ENCODE measurements at places on chromosomes 1 and 21.

DNA sequence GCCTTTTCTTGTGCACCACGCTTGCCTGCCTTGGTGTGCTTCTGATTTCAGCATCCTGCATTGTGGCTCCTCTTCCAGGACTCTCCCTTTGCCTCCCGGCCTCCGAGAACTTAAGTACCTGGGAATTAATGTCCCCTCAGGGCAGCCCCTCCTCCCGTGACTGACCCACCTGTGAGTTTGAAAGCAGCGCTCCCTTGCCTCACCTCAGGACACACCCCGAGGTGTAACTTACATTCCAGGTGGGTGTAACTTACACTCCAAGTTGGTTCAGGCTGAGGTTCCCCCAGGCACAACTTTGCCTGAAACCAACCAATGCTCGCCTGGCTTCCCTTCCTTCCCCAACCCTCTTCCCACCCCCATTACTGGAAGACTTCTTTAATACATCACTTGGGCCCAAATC lies 161.4 kb downstream of the KAZN start:
- no peak for DNase-seq

DNA sequence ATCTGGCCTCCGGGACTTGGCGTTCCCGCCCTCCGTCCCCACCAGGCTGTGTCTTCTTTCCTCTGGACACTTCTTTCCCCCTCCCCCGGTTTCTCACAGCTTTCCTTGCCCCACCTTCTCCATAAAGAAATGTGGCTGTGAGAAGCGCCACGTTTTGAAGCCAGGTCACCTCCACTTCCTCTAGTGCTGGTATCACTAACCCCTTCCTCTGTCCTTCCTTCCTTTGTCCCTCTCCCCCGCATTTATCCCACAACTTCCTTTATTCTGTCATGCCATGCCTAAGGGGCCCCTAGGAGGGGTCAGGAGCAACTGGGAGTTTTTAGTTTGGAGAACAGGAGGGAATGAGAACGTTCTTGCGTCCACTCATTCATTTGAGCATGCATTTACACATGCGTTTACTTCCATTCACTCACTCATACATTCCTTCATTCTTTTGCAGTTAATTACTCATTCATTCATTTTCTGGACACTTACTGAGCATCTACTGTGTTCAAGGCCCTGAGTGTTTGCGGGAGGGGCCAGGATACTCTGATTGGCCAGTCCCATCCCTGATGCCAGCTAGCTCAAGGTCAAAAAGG lies 5.0 kb upstream of the ACOT11 start:
- no peak for DNase-seq

- no peak for DNase-seq
Observed at GRCh38 chr1:60425528-60425927, 352.0 kb upstream of the C1orf87 start.

DNA sequence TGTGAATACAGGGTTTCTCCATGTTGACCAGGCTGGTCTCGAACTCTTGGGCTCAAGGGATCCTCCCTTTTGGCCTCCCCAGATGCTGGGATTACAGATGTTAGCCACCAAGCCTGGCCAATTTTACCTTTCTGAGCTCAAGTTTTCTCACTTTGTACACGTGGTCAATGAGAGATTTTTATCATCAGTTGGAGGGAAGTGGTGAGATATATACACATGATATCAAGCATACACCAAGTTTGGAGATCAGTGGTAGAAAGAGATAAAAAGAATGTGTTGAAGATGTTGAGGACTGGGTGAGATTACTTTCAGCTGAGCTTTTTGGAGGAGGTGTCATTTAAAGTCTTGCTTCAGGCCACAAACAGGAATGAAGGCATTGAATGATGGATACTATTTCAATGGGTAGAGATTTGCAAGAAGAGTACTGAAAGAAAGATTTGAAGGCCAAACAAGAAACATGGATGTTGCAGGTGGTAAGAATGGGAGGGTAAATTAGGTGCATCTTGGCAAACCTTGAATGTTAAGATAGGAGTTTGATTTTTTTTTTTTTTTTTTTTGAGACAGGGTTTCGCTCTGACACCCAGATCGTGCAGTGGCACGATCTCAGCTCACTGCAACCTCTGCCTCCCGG lies 3.0 kb upstream of the SESN2 start:
- no peak for DNase-seq

GRCh38 chr1:209609041-209609790 lies 25.7 kb downstream of the CAMK1G start:
- DNase-seq = no peak

DNA sequence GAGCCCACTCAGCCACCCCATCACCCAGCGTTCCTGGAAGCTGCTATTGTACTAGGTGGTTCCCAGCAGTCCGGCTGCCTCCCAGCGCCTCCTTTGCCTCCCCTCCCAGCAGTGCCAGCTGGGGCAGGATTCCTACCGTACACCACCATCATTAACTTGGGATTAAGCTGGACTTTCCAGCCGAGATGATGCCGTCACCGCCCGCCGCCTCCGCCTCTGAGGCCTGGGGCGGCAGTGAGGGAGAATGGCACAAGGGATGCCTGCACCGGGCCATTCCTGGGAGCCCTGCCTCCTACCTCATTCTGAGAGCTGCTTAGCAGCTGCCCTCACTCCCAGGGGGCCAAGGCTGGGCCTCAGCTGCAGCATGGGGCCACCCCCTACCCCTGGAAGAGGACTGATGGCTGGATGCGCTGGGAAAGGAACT lies 13.2 kb downstream of the CNTN2 start:
- DNase-seq = no peak

GRCh38 chr1:209783386-209783785 lies 973 bp downstream of the C1orf74 start:
- no peak for DNase-seq

- DNase-seq = no peak
Observed at GRCh38 chr1:115648717-115649691, 7.2 kb downstream of the VANGL1 start.

GRCh38 chr1:177793900-177794299 lies 176.0 kb downstream of the SEC16B start:
- DNase-seq = no peak

DNA sequence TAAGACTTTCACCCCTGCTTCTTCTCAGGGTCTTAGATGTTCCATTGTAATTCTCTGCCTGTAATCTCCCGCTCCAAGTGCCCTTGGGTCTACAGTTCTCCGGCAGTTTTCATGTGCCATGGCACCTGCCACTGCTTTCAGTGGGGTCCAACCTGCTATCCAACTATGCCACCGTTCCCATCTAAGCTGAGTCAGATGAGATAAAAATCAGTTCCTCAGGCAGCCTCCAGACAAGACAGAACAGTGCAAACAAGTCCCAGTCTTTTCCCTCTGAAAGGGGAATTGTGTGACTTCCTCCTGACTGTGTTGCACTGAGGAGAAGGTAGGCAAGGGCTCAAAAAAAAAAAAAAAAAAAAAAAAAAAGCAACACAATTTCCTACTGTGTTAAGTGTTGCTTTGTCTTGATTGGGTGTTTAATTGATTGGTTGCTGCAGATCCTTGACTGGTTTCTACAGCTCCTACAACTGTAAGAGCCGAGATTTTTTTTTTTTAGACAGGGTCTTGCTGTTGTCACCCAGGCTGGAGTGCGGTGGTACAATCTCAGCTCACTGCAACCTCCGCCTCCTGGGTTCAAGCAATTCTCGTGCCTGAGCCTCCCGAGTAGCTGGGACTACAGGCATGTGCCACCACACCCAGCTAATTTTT lies 50.7 kb downstream of the EBNA1BP2 start:
- DNase-seq = no peak

DNA sequence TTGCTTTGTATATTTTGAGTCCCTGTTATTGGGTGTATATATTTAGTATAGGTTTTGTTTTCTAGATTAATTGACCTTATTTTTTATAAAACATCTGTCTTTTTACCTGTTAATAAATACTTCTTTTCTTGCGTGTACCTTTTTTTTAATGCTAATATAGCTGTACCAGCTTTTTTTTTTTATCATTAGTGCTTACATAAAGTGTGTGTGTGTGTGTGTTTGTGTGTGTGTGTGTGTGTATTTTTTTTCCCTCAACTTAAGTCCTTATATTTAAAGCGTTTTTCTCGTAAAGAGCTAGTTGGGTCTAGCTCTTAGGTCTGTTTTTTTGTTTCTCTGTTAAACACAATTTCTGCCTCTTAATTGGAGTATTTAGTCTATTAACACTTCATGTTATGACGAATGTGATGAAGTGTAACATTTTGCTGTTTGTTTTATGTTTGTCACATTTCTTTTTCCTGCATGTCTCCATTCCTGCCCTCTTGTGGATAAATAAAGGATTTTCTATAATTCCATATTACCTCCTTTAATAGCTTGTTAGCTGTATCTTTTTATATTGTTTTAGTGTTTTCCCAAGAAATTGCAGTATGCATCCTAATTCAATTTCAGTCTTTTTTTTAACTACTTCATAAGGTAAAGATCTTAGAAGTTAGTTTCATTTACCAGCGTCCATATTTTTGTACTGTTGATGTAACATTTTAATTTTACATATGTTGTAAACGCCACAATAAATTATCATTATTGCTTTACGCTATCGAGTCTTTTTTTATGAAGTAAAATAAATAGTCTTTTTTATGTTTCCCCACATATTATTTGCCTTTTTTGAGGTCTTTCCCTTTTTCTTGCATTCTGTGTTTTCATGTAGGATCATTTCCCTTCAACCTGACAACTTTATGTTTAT lies 4.3 kb downstream of the PRMT2 start:
- no peak for DNase-seq

GRCh38 chr1:217196616-217197015 lies 434.3 kb downstream of the GPATCH2 start:
- no peak for DNase-seq

DNA sequence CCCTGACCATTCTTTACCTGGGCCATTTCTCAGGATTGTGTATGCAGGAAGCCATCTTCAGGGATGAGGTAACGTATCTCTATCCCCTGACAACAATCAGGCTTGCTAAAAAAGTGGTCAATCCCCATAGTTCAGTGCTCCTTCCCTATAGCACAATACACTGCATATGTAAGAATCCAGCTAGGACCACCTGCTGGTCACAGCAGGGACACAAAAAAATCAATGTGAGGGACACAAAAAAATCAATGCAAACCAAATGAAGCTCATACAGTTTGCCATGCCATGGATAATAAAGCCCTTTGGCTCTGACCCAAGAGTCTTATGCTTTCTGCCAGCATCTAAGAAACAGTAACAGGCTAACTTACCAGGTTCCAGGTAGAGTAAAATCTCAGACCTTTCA lies 16.3 kb downstream of the ACBD6 start:
- DNase-seq = no peak

DNA sequence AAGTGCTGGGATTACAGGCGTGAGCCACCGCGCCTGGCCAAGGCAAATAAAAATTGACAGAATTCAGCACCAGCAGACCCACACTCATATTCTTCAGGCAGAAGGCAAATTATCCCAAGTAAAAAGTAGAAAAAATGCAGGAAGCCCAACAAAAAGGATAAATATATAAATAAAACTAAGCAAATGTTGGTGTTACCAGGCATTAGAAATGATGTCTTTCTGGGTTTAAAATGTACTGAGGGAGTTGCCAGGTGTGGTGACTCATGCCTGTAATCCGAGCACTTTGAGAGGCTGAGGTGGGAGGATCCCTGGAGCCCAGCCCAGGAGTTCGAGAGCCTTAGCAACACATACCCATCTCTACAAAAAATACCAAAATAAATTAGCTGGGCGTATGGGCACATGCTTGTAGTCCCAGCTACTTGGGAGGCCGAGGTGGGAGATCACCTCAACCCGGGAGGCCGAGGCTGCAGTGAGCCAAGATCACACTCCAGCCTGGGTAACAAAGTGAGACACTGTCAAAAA lies 6.3 kb downstream of the INTS11 start:
- no peak for DNase-seq
